ENCODE measurements at places on chromosomes 16 and 17.

- no peak for DNase-seq
Observed at GRCh38 chr17:58969156-58969555, 137.5 kb downstream of the TRIM37 start.

DNA sequence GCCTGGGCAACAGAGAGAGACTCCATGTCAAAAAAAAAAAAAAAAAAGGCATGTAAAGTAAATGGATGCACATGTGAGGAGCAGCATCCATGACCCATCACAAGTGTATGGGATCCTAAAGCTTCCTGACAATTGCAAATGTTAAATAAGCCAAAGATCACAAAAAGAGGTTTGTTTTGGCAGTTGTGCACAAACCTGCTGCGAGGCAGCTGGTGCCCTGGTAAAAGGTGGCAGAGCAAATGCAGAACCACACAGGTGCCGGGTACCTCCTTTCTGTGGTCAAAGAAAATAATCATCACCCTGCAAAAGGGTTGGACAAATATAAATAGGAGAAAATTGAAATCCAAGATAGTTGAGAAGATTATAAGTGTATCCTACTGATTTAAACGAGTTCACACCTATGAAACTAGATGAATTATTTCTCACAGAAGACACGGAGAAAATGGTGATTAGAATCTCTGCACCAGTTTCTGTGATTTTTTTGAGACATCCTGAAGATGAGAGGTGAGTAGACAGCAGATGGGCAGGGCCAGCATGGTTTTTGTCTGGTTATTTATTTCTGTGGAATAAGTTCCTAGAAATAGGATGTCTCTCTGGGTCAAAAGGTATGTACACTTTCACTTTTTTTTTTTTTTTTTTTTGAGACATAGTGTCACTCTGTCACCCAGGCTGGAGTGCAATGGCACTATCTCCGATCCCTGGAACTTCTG is 291.3 kb downstream of the CDH13 start:
- DNase-seq = no peak

- DNase-seq = no peak
Observed at GRCh38 chr17:81511554-81511803, 1.1 kb downstream of the ACTG1 start.

DNA sequence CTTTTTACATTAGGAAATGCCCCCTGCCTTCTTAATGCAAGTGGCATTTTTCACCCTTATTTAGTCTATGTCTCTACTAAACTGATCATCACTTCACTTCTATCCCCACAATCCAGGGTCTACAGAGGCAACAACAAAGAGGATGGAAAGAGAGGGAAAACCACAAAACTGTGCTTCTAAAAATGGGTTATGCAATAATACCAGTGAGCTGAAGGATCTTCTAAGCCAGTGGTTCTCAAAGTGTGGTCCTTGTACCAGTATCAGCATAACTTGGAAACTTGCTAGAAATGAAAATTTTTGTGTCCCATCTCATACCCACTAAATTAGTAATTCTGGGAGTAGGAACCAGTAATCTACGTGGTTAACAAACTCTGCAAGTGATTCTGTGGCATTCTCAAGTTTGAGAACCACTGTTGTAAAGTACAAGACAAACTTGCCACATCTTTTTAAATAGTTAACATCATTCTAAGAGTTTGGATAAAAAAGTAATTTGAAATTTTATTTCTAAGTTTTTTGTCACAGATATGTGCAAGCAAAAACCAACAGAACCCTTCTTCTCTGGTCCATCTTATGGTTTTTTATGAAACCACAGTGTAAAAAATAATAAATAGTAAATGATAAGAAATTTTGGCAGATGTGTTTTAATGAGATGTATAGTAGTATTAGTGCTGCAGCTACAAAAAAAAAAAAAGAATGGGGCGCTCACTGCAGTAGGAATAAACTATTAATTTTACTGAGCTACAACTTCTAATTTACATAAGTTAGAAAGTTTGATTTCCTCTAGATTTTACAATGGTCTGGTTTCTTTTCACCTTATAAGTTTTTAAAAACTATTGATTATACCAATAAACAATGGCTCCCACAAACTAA is 16.2 kb downstream of the CDC27 start:
- DNase-seq = no peak

GRCh38 chr17:55299162-55299838 is 34.5 kb downstream of the HLF start:
- no peak for DNase-seq

- no peak for DNase-seq
Observed at GRCh38 chr17:76674600-76674999, 31.0 kb upstream of the ST6GALNAC1 start.

- DNase-seq = peak; percentile 46
Observed at GRCh38 chr17:73950593-73950914, 252.9 kb upstream of the RPL38 start.

- no peak for DNase-seq
Observed at GRCh38 chr17:5446786-5447185, 7.8 kb upstream of the C1QBP start.

GRCh38 chr17:47839071-47839470 is 2.0 kb downstream of the SCRN2 start:
- no peak for DNase-seq

GRCh38 chr16:89588413-89589109 is 13.0 kb downstream of the CPNE7 start:
- DNase-seq = no peak

- no peak for DNase-seq
Observed at GRCh38 chr16:79988089-79988488, 387.6 kb upstream of the MAF start.

- DNase-seq = no peak
Observed at GRCh38 chr16:11621539-11621919, 34.8 kb upstream of the LITAF start.

GRCh38 chr17:4652997-4653396 is 11.5 kb upstream of the ALOX15 start:
- no peak for DNase-seq

All from iPS-NIHi11 (cell line).